ENCODE measurements at places on chromosomes 11 and 22.

GRCh38 chr22:23718371-23719165 lies 27.8 kb downstream of the RGL4 start:
- no peak for DNase-seq

GRCh38 chr11:75795276-75796090 lies 19.5 kb upstream of the UVRAG start:
- no peak for DNase-seq

DNA sequence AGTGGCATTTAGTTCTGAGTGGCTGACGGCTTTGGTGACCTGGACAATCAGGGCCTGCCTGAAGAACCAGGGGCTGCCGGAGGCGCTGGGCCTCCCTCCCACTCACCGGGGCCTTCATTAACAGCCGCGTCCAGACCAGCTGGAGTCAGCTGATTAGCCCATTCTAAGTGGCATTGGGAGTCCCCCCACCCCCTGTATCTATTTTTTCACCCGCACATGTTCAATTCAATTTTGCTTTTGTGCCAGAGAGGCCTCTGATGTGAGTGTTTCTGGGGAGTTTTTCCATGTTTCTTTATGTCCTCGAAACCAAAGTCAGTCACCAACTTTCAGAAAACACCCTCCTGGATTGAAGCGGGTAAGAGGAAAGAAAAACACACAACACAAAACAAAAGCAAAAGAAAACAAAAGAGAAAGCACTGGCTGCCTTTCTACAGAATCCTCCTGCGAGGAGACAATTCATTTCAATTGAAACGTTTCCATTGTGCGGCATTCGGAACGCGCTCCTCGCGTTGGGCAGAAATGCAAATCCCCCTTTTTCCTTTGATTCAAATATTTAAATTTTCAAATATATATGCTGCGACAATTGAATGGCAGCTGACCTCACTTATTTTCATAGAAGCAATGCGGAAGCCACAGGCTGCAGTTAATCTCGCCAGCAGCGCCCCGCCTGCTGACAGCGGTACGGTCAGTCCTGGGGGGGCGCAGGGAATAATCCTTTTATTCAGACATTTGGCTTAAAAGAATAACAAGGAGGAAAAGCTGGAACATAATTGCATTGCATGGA lies 17.7 kb downstream of the CDKN1C start:
- no peak for DNase-seq

- DNase-seq = no peak
Measured at GRCh38 chr22:29630987-29631386, 27.6 kb downstream of the NF2 start.

DNA sequence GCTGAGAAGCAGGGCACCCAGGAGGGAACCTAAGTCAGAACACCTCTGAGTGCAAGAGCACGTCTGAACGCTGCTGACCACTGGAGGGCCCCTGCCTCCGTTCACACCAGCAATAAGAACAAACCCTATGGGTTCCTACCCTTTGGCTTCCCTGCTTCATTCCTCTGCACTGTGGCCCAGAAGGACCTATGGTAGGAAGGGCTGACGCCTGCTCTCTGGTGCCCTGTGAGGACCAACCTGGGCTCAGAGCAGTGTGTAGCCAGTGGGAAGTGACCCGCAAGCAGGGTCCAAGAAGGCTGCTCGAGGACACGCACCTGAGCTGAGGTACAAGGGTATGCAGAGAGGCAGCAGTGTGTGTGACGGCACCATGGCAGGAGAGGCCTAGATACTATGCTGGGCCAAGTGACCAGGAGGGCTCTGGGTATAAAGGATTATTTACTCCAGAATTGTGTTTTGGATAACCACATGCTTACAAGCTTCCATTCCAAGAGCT lies 68.8 kb upstream of the CLTCL1 start:
- DNase-seq = no peak

DNA sequence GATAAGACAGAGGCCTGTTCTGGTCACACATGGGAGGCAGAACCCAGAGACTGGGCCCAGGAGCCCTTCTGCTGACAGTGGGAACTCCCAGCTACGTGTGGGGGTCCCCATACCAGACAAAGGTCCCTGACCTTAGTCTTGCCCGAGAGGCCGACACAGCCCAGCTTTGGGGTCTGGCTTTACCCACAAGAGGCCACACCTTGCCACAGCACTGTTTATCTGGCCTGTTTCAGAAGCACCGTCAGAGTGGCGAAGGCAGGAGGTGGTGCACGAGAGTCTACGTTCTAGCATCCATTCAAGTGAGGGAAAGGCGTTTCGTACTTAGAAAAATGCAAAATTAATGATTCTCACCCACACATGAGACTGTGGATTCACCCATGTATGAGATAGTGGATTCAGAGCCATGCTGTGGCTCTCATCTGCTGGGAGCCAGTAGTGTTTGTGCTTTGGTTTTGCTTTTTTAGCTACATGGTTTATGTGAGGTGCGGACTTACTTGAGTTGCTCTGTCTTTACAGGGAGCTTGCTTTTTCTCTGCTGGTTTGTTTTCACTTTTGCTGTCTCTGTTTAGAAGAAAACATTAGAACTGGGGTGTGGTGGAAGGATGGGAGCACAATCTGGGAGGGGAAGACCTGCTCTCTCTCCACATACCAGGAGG lies 56.6 kb upstream of the PRODH start:
- no peak for DNase-seq

DNA sequence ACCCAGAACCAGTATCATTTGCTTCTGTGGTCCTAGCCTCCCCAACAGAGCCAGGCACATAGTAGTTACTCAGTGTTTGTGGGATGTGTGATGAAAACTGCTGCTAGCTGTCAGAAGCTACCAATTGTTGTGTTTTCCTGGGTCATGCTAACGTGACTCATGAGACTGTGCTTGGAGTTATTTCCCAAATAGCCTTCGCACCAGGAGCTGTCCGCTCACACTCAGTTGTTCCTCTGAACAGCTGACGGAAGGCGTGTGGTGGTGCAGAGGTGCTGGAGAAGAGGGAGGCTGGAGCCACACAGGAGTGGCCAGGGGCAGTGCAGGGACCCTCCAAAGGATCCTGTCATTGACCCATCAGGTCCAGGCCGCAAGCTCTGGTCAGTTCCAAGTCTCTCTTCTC lies 53.9 kb upstream of the TBCEL start:
- DNase-seq = no peak

DNA sequence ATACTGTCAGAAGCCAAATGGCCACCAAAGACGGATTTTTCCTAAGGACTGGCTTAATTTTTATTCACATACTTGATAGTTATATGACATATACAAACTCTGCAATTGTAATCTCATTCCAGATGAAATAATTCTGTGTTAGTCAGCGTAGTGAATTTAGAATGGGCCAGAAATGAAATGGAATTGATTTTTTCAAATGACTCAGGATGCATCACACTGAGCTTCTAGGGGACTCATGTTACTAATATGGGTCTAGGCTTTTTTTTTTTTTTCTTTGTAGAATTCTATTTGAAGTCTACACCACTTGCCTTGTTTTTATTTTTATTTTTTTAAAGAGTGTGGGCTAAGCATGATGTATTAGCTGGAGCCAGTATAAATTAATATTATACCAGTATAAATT lies 62.7 kb downstream of the SPECC1L start:
- DNase-seq = no peak
